ENCODE measurements at places on chromosomes 3 and 15. TPM values are rescaled to one million over a fixed set of nuclear protein-coding genes. Genes with fewer than 3 reads are reported as not detected.

The AHSG gene
- not detected for total RNA-seq

The ASB14 gene
- total RNA-seq: not detected

The SLC9A9 gene
- 1.8 TPM for total RNA-seq

The SI gene
- total RNA-seq: not detected

The PFN2 gene
- total RNA-seq: 200 TPM

The GOLGA8G gene
- total RNA-seq: not detected

The SUMF1 gene
- 52.8 TPM for total RNA-seq

The ATP13A5 gene
- not detected for total RNA-seq

The RRP9 gene
- 25.5 TPM for total RNA-seq

The ZIC1 gene
- total RNA-seq: not detected

The ZNF774 gene
- 0.18 TPM for total RNA-seq

The SNURF gene
- 2.9 TPM for total RNA-seq

The UBAP1L gene
- total RNA-seq: 0.18 TPM

The CCR4 gene
- total RNA-seq: not detected

The GP5 gene
- total RNA-seq: under 0.01 TPM

The GOLGA6A gene
- not detected for total RNA-seq

The IP6K2 gene
- 50.9 TPM for total RNA-seq

The OR5K2 gene
- total RNA-seq: not detected

The TLR9 gene
- total RNA-seq: not detected

The XYLB gene
- 2.0 TPM for total RNA-seq

The DISP2 gene
- total RNA-seq: 0.35 TPM

The CD47 gene
- total RNA-seq: 62.0 TPM

The CDCP1 gene
- 7.2 TPM for total RNA-seq

The TMEM212 gene
- total RNA-seq: not detected

The CLRN1 gene
- total RNA-seq: not detected

The GOLGA6L4 gene
- 0.29 TPM for total RNA-seq

The GOLIM4 gene
- total RNA-seq: 35.2 TPM

The CKMT1B gene
- not detected for total RNA-seq

The KBTBD12 gene
- total RNA-seq: not detected

The SPESP1 gene
- total RNA-seq: 0.58 TPM

The GLDN gene
- 0.53 TPM for total RNA-seq

The CCR8 gene
- not detected for total RNA-seq

The SV2B gene
- not detected for total RNA-seq

The TRANK1 gene
- 6.0 TPM for total RNA-seq

The NME9 gene
- total RNA-seq: not detected

The METTL6 gene
- total RNA-seq: 26.8 TPM

The NCK1 gene
- 30.0 TPM for total RNA-seq

The LDHAL6B gene
- not detected for total RNA-seq

The SYNM gene
- 1.1 TPM for total RNA-seq

The CTXND1 gene
- not detected for total RNA-seq

The SEMA3G gene
- total RNA-seq: not detected

The UCN2 gene
- total RNA-seq: not detected

The KCNAB1 gene
- total RNA-seq: not detected

Data from myometrial cell (primary cell).